ENCODE measurements at places on chromosomes 3 and 15. TPM values are rescaled to one million over a fixed set of nuclear protein-coding genes. Genes with fewer than 3 reads are reported as not detected.

GRCh38 chr3:187012609-187013051, 82.3 kb downstream of the ST6GAL1 start:
- DNase-seq = no peak

DNA sequence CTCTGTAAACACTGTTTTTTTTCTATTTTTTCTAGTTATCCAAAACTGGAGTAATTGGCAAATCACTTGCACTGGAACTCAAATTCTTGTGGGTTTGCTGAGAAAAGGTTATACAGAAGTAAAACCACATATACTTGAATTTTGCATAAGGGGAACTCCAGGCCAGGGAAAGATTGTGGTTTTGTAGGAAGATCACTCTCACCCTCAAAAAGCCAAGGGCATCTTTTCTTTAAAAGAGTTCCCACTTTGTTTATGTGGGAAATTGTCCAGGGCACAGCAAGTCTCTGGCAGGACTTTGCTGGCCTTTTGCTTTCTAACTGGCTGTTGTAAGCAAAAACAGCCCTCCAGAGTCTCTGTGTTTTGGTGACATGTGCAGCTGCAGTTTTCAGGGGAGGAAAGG, 340.3 kb upstream of the RBMS3 start:
- peak; percentile 39 for DNase-seq

DNA sequence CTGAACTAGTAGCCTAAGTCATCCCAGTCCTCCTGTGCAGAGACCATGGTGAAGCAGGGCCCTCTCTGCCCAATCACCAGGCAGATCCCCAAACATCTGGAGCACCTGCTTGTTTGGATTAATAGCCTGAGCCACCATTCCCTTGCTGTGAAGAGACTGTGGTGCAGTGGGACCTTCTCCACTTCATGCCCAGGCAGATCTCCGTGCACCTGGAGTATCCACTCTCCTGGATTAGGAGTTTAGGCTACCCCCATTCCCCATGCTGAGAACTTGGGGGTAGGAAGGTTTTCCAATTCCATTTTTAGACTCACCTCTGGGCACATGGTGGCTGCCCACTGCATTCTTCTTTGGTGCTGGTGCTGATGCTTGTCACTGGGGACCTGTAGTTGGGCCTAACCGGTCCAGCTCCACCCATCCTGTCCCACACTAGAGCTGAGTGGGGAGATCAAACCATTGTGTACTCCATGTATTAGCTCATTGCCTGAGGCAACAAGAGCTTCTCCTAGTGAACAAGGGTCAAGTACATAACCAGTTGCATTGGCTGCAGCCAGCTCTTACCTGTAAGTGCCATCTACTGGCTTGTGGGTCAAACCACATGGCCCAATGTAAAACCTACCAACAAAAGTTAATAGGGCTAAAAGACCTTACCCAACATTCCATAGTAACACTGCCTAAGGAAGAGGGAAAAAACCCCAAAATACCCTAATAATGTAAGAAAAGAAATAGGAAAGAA, 382.5 kb upstream of the CBLB start:
- no peak for DNase-seq

DNA sequence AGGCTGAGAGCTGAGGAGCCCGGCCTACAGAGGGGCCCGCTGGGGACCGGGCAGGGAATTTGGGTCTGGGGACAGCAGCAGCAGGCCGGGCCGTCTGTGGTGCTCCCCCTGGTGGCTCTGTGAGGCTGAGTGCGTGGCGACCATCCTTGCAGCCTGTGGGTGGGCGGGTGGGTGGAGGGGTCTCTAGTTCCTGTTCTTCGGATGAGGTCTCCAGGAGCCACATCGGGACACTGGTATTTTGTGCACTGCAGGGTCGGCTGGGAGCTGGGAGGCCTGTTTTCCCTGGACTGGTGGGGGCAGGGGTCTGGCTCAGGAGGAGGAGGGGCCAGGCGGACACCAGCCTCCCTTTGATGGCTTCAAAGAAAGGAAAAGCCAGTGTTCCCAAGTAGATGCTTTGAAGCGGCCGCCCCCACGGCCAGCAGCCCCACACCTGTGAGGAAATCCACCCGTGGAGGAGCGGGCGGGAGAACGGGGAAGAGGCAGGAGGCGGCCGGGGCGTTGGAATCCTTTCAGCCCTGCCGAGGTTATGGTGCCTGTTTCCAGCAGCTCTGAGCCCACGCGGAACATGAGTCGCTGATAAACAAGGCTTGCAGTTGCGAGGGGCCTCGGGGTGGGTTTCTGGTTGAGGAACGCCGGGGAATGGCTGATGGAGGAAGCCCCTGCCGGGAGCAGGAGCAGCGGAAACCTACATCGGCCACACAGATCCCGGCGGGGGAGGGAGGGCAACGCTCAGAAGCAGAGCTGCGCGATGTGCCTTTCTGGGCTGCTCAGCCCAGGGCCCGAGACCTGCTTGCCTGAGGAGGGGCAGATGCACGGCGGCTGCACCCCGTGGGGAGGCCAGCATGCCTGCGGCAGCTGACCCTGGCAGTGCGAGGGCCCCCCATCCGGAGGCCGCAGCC, 154.3 kb downstream of the NSMCE3 start:
- no peak for DNase-seq

- no peak for DNase-seq
Measured at GRCh38 chr3:195065142-195065863, 205.7 kb downstream of the XXYLT1 start.

ERC2 gene
- not detected for total RNA-seq

DNA sequence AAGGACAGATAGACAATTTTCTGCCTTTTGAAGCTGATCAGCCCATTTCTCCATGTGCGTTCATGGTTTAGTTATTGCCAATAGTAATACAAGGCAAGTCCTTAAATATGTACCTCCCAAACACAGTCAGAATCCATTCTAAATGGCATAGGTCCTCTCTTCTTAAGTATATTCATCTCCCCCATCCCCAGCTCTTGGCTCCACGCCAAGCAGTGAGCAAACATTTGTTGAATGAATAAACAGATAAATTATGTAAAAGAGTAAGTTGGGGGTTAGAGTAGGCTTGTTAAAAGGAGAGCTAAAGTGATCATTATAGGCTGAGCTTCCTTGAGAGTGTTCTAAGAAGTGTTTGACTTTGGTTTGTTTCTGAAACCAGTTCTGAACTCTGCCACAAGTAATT, 241.3 kb downstream of the ITPR1 start:
- DNase-seq = no peak

PLA2G4E gene
- total RNA-seq = not detected

GRCh38 chr3:196135693-196136639, 54.1 kb upstream of the TFRC start:
- DNase-seq = no peak

SNX22 gene
- total RNA-seq = 0.07 TPM

- DNase-seq = no peak
Measured at GRCh38 chr3:197512691-197513571, 42.8 kb downstream of the BDH1 start.

DNA sequence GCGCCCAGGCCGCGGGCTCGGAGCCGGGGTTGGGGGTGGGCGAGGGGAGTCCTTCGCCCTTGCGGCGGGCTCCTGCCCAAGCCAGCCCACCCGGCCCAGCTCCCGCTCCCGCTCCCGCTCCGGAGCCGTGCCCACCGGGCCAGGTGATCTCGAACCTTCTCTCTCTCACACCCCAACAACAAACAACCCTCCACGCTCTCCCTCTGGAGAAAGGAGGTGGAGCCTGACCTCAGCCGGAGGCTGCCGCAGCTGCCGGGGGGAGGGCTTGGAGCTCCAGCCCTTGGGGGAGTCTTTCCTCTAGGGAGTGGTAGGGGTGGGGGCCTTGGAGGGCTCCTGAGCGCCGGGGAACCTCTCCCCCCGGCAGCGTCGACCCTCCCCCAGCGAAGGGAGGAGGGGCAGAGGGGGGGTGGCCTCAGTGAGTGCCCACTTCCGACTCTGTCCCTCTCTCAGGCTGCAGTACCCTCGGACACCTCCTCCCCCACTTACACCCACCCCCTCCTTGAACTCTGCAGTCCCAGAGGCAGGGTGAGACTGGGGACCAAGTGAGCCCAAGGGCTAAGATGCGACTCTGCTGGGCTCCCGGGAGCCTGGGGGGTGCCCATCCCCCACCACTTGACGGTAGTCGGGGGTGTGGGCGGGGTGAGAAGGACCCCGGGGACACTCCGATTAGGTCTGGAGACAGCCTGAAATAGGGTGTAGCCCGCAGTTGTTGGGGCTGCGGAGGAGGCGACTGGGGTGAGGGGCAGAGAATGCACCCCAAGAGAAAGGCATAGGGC, 4.4 kb upstream of the BAHD1 start:
- no peak for DNase-seq

DNA sequence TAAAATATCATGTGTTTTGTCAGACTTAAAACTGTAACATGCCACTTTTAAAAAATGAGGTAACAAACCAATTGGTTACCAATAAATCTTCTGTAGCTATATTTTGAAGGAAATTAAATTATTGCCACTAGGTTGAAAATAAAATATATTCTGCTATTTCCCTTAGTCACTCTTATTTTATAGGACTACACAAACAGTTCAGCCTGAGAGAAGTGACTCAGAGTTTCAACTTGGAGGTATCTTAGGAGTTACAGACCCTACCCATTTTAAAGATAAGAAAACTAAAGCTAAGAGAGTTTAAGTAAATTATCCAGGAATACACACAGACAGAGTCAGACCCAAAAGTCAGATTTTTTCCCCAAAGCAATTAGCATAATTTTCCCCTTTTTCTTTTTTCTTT, 65.1 kb downstream of the PIK3CB start:
- DNase-seq = no peak

- DNase-seq = no peak
Measured at GRCh38 chr3:111769992-111770352, 89.1 kb upstream of the PHLDB2 start.

SEMA4B gene
- total RNA-seq = 6.5 TPM

- DNase-seq = peak; percentile 41
Measured at GRCh38 chr3:125280668-125281361, 68.3 kb upstream of the SLC12A8 start.

GRCh38 chr3:174168026-174168425, 691.1 kb upstream of the NAALADL2 start:
- DNase-seq = peak; percentile 40

GRCh38 chr3:69761896-69762767, 22.9 kb downstream of the MITF start:
- DNase-seq = peak; percentile 87

- DNase-seq = no peak
Measured at GRCh38 chr3:185696039-185696438, 109.9 kb downstream of the SENP2 start.

GRCh38 chr3:62999791-63000190, 124.6 kb upstream of the CADPS start:
- no peak for DNase-seq

CLDN18 gene
- total RNA-seq = not detected

GRCh38 chr3:37645517-37646380, 215.9 kb upstream of the CTDSPL start:
- no peak for DNase-seq

C3orf62 gene
- 2.3 TPM for total RNA-seq

MEX3B gene
- 4.6 TPM for total RNA-seq

GRCh38 chr15:66757521-66757920, 55.5 kb downstream of the SMAD6 start:
- no peak for DNase-seq

DNA sequence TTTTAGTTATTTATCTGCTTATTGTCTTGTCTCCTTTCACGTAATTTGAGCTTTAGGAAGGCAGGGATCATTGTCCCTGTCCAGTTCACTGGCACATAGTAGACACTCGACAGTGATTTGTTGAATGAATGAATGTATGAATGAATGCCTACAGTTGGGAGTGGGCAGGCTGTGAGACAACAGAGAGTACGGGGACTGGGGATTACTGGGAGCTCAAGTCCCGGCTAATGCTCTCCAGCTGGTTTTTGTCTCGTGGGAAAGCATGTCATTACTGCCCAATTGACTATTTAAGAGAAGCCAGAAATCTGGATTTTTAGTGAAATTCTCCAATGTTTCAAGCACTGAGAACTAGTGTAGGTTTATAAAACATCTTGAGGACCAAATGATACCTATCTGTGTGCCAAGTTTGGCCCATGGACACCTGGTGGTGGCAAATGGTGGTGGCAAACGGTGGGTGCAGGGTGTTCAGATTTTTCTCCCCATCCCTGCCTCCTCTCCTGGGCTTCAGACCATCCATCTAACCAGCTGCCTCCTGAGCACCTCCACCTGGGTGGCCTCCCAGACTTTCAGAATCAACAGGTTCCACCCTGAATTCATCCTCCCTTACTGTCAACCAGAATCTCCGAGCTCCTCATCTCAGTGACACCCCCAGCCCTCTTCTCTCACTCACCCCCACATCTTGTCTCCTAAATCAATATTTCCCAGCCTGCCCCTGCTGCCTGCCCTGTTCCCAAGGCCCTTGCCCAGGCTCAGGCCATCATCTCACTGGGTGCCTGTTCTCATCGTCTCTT, 36.2 kb upstream of the TRH start:
- no peak for DNase-seq

DNA sequence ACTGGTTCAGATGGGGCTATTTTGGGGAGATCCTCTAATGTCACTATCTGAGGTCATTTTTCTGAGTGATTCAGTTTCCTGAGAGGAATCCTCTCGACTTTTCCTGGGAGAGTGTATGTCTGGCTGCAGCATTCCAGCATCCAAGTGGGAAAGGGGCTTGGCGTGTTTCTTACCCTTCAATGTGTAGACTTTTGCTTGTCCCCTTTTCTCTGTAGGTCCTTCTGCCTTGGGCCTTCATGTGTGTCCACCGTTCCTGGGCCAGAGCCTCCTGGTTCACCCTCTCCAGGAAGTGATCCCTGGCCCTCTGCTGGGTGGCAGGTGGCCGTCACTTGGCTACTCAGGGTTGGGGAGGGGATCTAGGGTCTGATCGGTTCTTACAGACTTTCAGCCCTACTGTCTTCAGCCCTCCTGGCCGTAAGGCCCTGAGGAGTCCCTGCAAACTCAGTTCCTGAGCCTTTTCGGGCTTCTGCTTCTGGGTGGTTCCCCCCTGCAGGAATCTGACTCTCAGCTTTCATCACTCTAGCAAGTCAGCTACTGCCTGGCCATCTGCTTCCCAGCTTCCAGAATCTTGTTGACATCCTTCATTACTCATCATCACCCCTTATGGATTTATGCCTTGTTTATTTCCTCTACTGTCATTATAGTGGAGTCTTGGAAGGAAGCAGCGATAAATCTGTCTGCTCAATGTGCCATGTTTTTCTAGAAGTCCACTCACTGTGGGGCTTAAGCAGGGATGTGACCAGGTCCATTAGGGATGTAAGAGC, 36.5 kb downstream of the GOLGA6L10 start:
- DNase-seq = no peak

CYP11A1 gene
- total RNA-seq = not detected

DNA sequence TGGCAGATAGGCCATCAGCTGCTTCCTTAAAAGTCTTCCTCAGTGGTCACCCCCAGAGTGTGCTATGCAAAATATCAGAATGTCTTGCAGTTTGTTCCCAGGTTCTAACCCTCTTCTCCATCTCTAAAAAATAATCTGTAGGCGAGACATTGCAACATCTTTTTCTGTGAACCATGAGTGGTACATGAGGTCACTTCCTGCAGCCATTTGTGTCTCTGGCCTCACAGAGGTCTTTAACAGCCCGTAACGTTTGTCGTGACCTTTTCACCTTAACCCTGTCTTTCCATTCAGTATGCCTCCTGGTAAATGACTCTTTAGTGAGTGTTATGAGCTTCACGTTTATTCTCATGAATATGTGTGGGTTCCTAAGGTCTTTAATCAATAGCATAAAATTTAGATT, 145.4 kb downstream of the KLHL25 start:
- peak; percentile 64 for DNase-seq

CCPG1 gene
- 44.1 TPM for total RNA-seq

BSN gene
- total RNA-seq = 0.14 TPM

TMC3 gene
- not detected for total RNA-seq

GRCh38 chr15:93887151-93887550, 344.2 kb upstream of the MCTP2 start:
- no peak for DNase-seq

- DNase-seq = no peak
Measured at GRCh38 chr15:65761210-65761926, 30.7 kb downstream of the DENND4A start.

ESYT3 gene
- not detected for total RNA-seq
